ENCODE measurements at places on chromosomes 2 and 18.

GRCh38 chr2:25400169-25400568 lies 58.4 kb upstream of the DNMT3A start:
- DNase-seq = no peak

DNA sequence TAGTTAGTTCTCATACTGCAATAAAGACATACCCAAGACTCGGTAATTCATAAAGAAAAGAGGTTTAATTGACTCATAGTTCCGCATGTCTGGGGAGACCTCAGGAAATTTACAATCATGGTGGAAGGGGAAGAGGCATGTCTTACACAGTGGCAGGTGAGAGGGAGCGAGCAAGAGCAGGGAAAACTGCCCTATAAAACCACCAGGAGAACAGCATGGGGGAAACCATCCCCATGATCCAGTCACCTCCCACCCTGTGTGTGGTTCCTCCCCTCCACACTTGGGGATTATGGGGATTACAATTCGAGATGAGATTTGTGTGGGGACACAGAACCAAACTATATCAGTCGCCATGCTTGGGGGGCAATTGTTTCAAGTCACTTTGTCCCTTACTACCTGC lies 1.1 kb upstream of the SSB start:
- no peak for DNase-seq

GRCh38 chr18:77006305-77007175 lies 126.0 kb downstream of the MBP start:
- no peak for DNase-seq

GRCh38 chr18:7856116-7856515 lies 289.0 kb downstream of the PTPRM start:
- no peak for DNase-seq

DNA sequence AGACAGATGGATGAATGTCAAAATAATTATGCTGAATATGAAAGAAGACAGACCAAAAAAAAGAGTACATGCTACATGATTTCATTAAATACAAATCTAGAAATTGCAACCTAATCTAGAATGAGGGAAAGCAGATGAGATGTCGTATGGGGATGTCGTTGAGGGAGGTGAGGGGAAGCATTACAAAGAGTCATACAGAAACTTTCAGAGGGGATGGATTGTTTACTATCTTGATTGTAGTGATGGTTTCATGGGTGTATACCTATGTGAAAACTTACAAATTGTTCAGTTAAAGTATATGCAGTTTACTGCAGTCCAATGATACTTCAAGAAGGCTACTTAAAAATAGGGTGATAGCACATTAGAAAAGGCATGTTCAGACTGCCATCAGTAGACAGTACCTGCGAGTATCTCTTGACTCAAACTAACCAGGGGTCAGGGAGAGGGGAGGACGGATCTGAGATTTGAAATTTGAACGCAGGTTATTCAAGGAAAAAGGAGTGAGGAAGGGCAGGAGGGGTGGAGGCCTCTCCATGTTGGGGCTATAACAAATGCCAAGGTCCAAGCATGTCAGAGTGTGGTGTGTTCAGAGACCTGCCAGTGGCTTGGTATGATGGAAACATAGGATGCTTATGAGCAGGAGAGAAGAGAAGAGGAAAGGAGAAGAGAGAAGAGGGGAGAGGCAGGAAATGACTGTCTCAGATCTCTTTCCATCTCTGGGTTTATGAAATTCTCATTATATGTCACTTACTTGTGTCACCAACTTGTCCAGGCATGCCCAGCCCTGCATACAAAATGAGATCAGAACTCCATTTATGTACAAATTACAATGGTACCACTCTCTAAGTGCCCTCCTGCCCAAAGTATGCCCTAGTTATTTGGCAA lies 257.3 kb upstream of the CXCR4 start:
- no peak for DNase-seq

DNA sequence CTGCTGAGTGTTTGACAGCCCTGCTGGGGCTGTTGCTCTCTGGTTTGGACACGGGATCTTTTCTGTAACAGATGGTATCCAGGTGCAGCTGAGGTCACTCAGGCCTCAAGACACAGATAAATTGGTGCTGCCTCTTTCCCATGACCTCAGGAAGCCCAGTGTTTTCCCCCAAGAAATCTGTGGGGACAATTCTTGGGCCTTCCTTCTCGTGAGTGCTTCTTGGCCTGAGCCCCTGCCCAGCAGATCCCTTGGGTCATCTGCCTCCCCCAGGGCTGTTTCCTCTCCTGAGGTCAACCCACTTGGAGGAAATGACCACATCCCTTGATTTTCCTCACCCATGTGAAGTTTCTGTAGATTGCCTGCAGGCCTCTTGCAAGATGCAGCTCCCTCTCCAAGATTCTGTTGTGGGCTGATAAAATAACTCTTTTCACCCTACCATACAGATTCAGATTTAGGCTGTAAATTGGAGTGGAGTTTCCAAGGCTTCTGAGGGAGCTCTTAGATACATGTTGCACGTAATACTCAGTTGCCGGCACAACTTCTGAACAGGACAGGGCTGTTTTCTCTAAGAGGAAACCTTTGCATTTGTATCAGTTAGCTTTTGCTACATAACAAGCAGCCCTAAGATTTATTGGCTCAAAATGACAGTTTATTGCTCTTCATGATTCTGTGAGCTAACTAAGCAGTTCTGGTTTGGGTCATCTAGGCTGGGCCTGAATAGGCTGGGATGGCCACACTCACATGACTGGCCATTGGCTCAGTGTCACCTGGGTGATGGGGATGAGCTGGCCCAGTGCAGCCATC lies 13.1 kb downstream of the ZAP70 start:
- no peak for DNase-seq

DNA sequence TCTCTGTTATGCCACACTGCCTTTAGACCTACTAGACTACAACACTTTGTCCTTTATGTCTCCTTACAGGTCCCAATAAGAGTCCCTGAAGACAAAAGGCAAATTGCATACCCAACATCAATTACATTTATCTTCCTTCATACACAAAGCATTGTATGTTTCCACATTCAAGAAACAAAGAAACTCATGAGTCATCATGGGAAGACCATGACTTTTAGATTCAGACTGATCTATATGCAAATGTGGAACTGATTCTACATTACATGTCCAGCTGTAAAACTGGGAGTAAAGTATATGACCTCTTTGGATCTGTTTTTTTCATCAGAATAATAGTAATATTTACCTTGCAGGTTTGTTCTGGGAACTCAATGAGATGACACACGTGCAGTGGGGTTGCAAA lies 25.2 kb upstream of the HNMT start:
- no peak for DNase-seq

DNA sequence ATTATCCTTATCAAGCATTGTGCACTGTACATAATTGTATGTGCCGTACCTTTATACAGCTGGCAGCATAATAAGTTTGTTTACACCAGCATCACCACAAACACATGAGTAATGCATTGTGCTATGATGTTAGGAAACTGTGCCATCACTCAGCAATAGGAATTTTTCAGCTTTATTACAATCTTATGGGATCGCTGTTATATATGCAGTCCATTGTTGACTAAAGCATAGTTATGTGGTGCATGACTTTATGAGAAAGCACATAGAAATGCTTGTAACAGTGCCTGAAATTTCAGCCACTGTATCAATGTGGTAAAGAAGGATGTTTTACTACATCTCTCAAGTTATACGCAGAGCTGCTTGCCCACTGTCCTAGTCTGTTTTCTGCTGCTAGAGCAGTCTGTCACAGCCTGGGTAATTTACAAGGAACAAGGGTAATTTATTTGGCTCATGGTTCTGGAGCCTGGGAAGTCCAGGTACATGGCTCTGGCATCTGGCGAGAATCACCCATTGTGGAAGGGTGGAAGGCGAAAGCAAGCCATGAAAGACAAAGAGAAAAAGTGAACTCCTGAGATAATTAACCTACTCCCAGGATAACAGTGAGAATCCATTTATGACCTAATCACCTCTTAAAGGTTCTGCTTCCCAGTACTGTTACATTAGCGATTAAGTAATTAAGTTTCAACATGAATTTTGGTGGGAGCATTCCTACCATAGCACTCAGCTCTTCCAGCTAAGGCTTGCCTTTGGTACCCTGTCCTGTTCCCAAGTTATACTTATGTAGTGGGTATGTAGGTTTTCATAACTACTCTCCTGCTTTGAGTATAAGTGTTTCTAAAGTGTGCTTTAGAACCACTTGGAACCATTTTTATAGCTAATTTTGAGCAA lies 4.6 kb downstream of the MAP3K20 start:
- no peak for DNase-seq

DNA sequence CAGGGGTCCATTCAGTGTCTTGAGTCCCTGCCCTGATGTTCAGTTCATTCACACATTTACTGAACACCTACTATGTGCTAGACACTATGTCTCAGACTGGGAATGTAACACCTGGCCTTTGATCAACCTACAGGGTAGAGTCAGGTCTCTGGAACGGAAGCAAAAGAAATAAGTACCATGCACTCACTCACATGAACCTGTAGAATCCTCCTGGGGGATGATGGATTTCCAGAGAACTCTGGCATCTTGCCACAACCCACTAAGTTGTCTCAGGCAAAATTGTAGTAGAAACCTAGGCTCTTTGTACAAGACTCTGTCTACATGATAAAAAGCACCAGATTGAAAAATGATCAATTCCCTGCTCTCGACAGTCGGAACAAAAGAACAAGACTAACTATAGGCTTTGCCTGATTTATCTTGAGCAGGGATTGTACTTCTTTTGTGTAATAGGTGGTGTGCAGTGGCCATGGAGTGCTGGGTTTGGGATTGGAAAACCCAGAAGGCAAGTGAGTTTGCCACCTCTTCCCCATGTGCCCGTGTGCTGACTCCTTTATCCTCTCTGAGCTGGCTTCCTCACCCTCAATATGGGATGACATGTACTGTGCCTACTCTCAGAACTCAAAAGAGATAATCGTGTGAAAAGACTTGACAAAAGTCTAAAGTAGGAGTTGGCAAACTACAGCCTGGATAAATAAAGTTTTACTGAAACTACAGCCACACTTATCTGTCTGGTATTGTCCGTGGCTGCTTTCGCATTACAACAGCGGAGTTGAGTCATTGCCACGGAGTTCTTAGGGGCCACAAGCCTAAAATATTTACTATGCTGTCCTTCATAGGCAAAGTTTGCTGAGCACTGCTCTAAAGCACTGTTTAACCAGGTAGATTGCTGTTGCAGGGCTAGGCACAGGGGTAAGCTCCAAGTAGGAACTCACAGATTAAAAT lies 4.4 kb downstream of the CAPN14 start:
- no peak for DNase-seq

GRCh38 chr2:101509499-101510284 lies 34.8 kb upstream of the RFX8 start:
- DNase-seq = no peak

- no peak for DNase-seq
These were observed 202.9 kb downstream of the FBXO15 start for GRCh38 chr18:73944715-73945114.

DNA sequence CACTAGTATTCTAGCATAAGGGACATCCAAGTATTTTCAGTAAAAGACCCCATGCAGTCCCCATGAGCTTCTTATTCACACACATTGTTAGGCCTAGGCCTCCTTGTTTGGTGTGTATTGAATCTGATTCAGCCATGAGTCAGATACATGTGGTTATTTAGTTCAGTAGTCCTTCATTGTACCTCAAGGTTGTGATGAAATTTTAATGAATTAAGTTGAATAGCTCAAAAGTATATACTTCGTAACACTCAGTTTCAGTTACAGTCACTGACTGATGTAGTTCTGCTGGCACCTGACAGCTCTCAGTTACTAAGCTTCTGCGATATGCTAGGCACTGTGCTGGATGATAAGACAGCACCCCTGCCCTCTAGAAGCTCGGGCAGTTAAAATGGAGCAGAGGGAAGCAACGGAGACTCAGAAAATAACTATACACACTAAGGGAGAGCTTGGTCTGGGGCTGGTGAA lies 86.4 kb downstream of the XRCC5 start:
- DNase-seq = peak; percentile 17

DNA sequence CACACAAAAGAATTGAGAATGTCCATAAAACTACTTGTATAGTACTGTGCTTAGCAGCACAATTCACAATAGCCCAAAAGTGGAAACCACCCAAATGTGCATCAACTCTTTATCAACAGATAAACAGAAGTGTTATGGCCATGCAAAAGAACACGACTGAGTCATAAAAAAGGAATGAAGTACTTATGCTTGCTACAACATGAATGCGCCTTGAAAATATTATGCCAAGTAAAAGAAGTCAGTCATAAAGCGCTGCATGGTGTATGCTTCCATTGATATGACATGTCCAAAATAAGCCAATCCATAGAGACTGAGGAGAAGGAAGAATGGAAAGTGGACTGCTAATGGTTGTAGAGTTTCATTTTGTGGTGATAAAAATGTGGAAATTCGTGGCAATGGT lies 12.1 kb upstream of the MAP2 start:
- no peak for DNase-seq

GRCh38 chr2:110904779-110905148 lies 172.4 kb downstream of the ACOXL start:
- DNase-seq = no peak

- DNase-seq = no peak
These were observed 242.4 kb downstream of the ARHGAP15 start for GRCh38 chr2:143371616-143372015.

DNA sequence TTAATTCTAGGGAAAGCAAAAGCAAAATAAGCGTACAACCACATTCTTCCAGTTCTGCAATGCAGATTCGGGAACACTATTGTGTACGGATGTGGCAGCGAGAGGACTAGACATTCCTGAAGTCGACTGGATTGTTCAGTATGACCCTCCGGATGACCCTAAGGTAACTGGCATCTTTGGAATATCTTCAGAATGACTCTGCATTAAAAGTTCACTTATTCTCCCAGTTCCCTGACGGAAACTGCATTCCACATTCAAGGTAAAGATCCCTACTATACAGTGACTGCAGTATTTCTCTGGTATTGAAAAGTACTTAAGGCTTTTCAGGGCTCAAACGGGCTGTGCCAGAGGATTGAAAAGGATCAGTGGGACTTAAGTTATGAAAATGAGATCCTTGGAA lies 10.9 kb downstream of the DDX18 start:
- no peak for DNase-seq

GRCh38 chr2:99691926-99692325 lies 202.1 kb upstream of the REV1 start:
- no peak for DNase-seq
